Urinary bladder (tissue), 4 donors: ENCODE measurements at places on chromosomes 7 and 10. TPM values are rescaled to one million over a fixed set of nuclear protein-coding genes. Genes with fewer than 3 reads are reported as not detected.

The CD36 gene
- 399 TPM for total RNA-seq

The MPP7 gene
- total RNA-seq, result 31.2 TPM

The ZNF282 gene
- 20.8 TPM for total RNA-seq

The TRUB1 gene
- 39.0 TPM for total RNA-seq

GRCh38 chr7:24573554-24574338 lies 494 bp downstream of the PALS2 start:
- DNase-seq, result no peak

The OPN1SW gene
- total RNA-seq, result not detected

DNA sequence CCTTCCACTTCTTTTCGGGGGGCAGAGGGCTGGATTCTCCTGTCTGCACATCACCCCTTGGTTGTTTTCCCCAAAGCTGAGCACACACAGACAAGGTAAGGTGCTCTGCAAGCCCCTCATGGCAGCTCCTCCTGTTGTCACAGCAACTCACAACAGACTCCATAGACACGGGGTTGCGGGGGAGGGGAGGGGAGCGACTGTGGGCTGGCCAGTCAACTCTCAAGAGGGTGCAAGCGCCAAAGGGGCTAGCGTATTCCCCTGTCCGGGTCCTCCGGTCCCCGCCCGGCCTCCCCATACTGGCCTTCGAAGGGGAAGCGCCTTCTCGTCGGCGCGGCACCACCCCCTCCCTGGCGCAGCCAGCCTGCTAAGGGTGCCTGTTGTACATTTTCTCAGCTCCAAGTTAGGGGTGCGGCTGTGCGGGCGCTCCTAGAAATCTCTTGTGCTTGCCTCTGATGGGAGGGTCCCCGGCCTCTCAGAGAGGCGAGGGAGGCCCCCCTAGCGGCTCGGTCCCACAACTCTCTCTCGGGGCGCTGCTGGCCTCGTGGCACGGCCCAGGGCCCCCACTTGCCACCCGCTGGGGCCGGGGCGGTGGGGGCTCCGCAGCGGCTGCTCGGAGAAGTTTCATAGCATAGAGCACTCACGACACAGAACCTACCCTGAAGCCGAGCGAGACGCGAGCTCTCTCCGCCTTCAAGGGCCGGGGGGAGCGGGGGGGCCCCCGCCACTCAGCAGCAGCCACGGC lies 498 bp downstream of the RHOBTB1 start:
- peak; percentile 69 for DNase-seq

DNA sequence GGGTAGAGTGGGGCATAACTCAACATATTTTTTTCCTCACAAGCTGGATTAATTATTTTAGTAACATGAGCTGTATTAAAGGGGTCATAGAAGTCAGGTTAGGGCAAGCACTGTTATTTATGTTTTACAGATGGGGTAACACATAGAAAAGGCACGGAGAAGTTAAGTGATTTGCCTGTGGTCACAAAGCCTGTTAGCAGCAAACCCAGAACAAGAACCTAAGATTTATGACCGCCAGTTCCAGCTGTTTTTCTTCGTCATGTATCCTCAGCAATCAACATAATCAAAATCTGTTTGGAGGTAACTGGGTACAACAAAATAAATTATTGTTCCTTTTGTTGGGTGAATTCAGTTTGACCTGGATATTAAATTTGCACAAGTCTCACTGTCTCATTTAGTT lies 57.2 kb upstream of the BET1 start:
- no peak for DNase-seq
